ENCODE measurements at places on chromosomes 3 and 15. TPM values are rescaled to one million over a fixed set of nuclear protein-coding genes. Genes with fewer than 3 reads are reported as not detected.

Gene IQGAP1
- total RNA-seq = 178 TPM

- H3K27me3 ChIP-seq = no peaks in the 10 kb centered on the region
- H3K27ac ChIP-seq = peak overlapping the region; percentile 96
- H3K4me3 ChIP-seq = peak overlapping the region; percentile 93
- peaks cover 5% of the 10 kb centered on the region for H3K36me3 ChIP-seq
- DNase-seq = peak; percentile 83
Observed at GRCh38 chr3:42655331-42655888, 1.9 kb downstream of the ZBTB47 start.

- no peaks in the 10 kb centered on the region for H3K36me3 ChIP-seq
- no peak for DNase-seq
- H3K27ac ChIP-seq = no peak overlapping the region
- no peaks in the 10 kb centered on the region for H3K27me3 ChIP-seq
- no peak overlapping the region for H3K4me3 ChIP-seq
Observed at GRCh38 chr3:12179441-12179840, 20.7 kb upstream of the TIMP4 start.

DNA sequence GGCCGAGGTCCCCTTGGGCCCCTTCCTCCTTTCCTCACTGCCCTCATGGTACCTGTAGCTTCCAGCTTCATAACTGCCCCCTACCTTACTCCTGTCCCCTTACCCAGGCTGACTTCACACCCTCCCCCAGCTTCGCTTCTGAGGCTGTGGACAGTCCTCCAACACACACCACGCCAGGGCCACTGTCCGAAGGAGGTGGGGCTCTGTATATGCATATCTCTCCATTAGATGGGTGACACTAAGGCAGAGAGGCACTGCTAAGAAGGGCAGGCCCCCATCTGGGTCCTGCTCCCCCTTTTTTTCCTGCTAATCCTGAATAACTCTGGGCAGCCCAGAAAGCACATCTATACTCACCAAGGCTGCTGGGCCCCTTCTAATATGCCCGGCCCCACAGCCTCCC lies 1.0 kb upstream of the COL7A1 start:
- no peak overlapping the region for H3K4me3 ChIP-seq
- H3K27me3 ChIP-seq = no peaks in the 10 kb centered on the region
- H3K27ac ChIP-seq = peak overlapping the region; percentile 20
- no peaks in the 10 kb centered on the region for H3K4me1 ChIP-seq

GRCh38 chr15:70048578-70049514 lies 48.9 kb downstream of the TLE3 start:
- peaks cover 37% of the 10 kb centered on the region for H3K36me3 ChIP-seq
- peak overlapping the region; percentile 49 for H3K27ac ChIP-seq
- peak; percentile 47 for DNase-seq
- H3K27me3 ChIP-seq = no peaks in the 10 kb centered on the region

DNA sequence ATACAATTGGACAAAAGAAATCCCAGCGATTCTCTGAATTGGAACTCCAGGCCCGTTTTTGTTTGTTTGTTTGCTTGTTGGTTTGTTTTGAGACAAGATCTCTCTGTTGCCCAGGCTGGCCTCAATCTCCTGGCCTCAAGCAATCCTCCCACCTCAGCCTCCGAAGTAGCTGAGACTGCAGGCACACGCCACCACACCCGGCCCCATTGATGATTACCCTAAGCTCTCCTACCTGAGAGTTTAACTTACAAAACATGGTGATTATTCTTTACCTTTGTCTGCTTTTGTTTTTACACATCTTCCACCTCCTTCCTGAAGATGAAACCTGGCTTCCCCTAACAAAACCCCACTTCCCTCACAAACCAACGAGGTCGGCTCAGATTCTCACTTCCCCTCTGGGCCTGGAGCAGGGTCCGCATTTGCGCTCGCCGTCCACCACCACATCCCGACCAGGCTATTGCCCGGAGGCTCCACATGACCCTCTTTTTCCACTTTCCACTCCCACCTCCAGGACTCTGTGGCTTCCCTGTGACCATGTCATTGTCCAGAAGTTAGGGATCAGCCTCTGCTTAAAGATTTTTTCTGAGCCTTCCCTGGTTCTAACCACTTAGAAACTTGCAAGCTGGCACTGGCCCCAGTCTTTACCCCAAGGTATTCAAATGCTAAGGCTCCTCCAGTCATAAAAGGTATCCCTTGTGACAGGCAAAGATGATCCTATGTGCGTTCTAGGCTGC lies 14.8 kb downstream of the KLHL6 start:
- no peaks in the 10 kb centered on the region for H3K36me3 ChIP-seq
- no peaks in the 10 kb centered on the region for H3K4me1 ChIP-seq
- H3K27me3 ChIP-seq = no peaks in the 10 kb centered on the region
- no peak for DNase-seq
- H3K4me3 ChIP-seq = no peak overlapping the region
- H3K27ac ChIP-seq = no peak overlapping the region

DNA sequence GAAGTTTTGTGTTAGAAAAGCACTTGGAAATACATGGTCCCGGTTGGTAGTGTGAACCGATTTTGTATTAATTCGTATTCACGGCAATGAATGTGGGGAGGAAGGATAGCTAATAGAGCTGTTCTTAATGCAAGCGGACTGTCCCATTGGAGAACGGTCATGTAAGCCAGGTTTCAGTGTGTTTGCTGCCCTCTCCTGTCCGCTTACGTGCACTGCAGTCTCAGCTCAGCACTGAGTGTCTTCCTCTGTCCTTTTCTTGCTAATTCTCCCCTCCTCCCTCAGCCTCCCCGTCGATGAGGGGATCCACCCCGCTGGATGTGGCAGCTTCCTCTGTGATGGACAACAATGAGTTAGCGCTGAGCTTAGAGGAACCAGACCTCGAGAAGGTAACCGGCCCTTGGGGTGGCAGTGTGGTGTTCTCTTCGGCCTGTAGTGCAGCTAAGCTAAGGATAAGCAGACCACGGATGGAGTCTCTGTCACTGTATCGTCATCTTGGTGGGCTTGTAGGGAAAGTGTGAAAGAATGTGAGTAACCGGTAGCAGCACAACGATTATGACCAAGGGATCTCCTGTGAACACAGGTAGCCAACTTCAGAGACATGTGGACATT lies 267.5 kb upstream of the CHRM5 start:
- peak; percentile 72 for DNase-seq
- no peak overlapping the region for H3K27ac ChIP-seq
- H3K4me3 ChIP-seq = no peak overlapping the region
- no peaks in the 10 kb centered on the region for H3K27me3 ChIP-seq
- H3K36me3 ChIP-seq = no peaks in the 10 kb centered on the region
- H3K4me1 ChIP-seq = no peaks in the 10 kb centered on the region

DNA sequence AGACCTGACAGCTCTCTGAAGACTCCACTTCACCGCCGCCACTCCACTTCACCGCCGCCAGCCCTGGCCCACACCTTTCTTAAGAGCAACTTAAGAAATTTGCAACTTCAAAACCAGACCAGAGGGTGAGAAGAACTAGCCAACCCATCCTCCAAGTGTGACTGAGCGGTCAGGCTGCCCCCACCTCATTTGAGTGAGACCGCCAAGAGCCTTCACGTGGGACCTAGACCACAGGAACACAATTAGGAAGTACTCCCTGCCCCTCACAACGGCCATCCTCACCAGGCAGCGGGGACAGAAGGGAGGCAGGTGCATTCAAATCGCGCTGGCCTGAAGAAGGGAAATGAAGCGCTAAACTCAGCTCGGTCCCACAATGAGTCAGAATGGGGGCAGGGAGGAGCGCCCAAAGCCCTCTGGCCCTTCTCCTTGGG lies 156.8 kb upstream of the BCL6 start:
- no peaks in the 10 kb centered on the region for H3K4me1 ChIP-seq
- H3K27me3 ChIP-seq = no peaks in the 10 kb centered on the region
- H3K36me3 ChIP-seq = no peaks in the 10 kb centered on the region
- DNase-seq = no peak
- H3K27ac ChIP-seq = no peak overlapping the region

GRCh38 chr15:100310041-100310405 lies 31.8 kb downstream of the ADAMTS17 start:
- no peaks in the 10 kb centered on the region for H3K36me3 ChIP-seq
- no peak overlapping the region for H3K4me3 ChIP-seq
- H3K27me3 ChIP-seq = no peaks in the 10 kb centered on the region
- peaks cover 39% of the 10 kb centered on the region for H3K4me1 ChIP-seq

Gene SLC15A2
- total RNA-seq = 2.1 TPM

Gene GPR62
- total RNA-seq = 1.1 TPM

Gene SPINK8
- not detected for total RNA-seq

DNA sequence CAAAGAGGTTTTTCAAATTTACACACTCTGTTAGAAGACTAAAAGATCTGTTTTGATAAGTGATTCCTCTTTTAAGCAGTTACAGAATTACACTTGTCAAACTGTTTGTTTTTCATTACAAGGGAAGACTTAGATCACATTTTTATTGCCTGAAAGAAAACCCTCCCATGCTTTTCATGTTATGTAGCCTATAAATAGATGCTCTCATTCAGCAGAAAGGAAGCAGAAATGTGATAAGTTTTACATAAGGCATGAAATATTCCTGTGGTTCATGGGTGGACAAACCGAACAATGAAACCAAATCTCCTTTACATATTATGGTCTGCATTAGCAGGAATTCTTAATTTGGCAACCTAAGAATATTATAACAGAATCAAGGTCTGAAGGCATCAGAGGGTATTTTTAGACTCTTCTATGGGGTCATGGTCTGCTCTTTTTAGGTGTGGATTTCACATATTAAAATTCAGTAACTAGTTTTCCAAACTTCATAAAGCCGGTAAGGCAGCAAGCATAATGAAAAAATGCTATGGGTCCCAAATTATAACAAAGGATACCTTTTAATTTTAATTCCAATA lies 37.3 kb upstream of the FXR1 start:
- H3K27ac ChIP-seq = no peak overlapping the region
- no peaks in the 10 kb centered on the region for H3K36me3 ChIP-seq
- H3K27me3 ChIP-seq = no peaks in the 10 kb centered on the region
- H3K4me1 ChIP-seq = no peaks in the 10 kb centered on the region
- DNase-seq = no peak

Gene C15orf62
- total RNA-seq = 0.66 TPM

DNA sequence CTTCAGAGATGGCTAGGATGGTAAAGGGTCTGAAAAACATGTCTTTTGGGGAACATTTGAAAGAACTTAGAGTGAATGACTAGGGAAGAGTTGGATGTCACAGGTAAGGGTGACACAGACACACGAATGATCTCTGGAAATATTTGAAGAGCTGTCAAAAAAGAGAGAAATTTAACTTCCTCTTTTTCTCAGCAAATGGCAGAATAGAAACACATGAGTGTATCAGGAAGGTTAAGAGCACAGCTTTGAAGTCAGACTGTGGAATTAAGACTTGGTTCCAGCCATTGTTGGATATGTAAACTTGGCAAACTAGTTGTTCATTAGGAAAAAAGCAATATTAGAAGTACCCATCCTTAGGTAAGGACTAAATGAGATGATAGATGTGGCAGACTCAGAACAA lies 117.7 kb downstream of the IMPG2 start:
- peaks cover 13% of the 10 kb centered on the region for H3K4me1 ChIP-seq
- no peak overlapping the region for H3K4me3 ChIP-seq
- H3K36me3 ChIP-seq = no peaks in the 10 kb centered on the region
- no peak overlapping the region for H3K27ac ChIP-seq

Gene PML
- 56.5 TPM for total RNA-seq

- DNase-seq = no peak
- H3K4me3 ChIP-seq = no peak overlapping the region
- H3K4me1 ChIP-seq = peaks cover 15% of the 10 kb centered on the region
- H3K27me3 ChIP-seq = no peaks in the 10 kb centered on the region
- H3K27ac ChIP-seq = no peak overlapping the region
Observed at GRCh38 chr3:52561028-52561747, 24.8 kb downstream of the UQCC5 start.

Gene HEG1
- 50.1 TPM for total RNA-seq

- no peaks in the 10 kb centered on the region for H3K36me3 ChIP-seq
- H3K27me3 ChIP-seq = no peaks in the 10 kb centered on the region
- H3K27ac ChIP-seq = no peak overlapping the region
- no peak overlapping the region for H3K4me3 ChIP-seq
- H3K4me1 ChIP-seq = no peaks in the 10 kb centered on the region
- no peak for DNase-seq
Observed at GRCh38 chr3:122013448-122013925, 8.6 kb downstream of the ILDR1 start.

Gene LRTM1
- not detected for total RNA-seq

Gene FBXO45
- total RNA-seq = 9.3 TPM

Gene POC1A
- total RNA-seq = 0.66 TPM

Gene ZCWPW2
- 1.2 TPM for total RNA-seq

DNA sequence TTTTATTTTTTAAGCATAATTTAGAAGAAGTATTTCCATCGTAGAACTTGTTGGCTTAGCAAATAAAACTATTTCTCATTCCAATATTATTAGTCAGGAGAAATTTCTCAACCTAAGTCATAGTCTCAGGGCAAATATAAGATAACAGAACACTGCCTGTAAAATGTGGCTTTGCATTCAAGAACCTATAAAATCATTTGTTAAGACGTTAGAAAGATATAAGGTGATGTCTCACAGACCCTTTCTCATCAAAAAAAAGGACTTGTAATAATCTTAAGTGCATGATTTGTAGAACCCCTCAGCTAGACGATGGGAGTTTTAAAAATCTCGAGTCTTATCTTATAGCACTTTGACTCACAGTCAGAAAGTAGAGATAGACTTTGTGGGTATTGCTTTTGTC lies 314.7 kb upstream of the CFAP20DC start:
- no peaks in the 10 kb centered on the region for H3K36me3 ChIP-seq
- no peaks in the 10 kb centered on the region for H3K27me3 ChIP-seq
- H3K4me1 ChIP-seq = no peaks in the 10 kb centered on the region

- H3K4me1 ChIP-seq = no peaks in the 10 kb centered on the region
- no peaks in the 10 kb centered on the region for H3K27me3 ChIP-seq
- DNase-seq = no peak
- H3K27ac ChIP-seq = no peak overlapping the region
Observed at GRCh38 chr3:179971280-179971679, 65.5 kb downstream of the PEX5L start.

DNA sequence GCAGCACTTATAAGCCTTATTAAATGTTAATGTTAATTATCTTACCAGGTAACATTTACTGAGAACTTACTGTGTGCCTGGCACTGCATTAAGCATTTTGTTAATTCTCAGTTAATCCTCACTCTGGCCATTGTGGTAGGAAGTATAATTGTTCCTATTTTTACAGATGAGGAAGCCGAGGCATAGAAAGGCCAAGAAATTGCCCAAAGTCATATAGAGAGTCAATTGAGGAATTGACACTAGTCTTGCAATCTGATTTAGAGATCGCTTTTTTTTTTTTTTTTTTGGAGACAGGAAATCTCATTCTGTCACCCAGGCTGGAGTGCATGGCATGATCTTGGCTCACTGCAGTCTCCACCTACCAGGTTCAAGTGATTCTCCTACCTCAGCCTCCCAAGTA lies 132.6 kb upstream of the PROK2 start:
- no peak overlapping the region for H3K4me3 ChIP-seq
- H3K36me3 ChIP-seq = no peaks in the 10 kb centered on the region
- H3K27ac ChIP-seq = no peak overlapping the region
- H3K27me3 ChIP-seq = no peaks in the 10 kb centered on the region
- no peak for DNase-seq

Gene ZNF662
- total RNA-seq = 9.3 TPM

Gene TMEM207
- total RNA-seq = not detected

GRCh38 chr15:39265261-39265660 lies 315.6 kb upstream of the THBS1 start:
- H3K4me3 ChIP-seq = no peak overlapping the region
- no peak overlapping the region for H3K27ac ChIP-seq
- no peaks in the 10 kb centered on the region for H3K4me1 ChIP-seq
- no peaks in the 10 kb centered on the region for H3K36me3 ChIP-seq

Gene NUP210
- 2.0 TPM for total RNA-seq

GRCh38 chr3:100606894-100607512 lies 2.4 kb upstream of the ADGRG7 start:
- H3K4me3 ChIP-seq = no peak overlapping the region
- H3K27me3 ChIP-seq = no peaks in the 10 kb centered on the region
- no peak overlapping the region for H3K27ac ChIP-seq
- no peaks in the 10 kb centered on the region for H3K36me3 ChIP-seq
- no peaks in the 10 kb centered on the region for H3K4me1 ChIP-seq

Gene SEMA3G
- total RNA-seq = 5.4 TPM
